Left ventricle myocardium inferior (tissue), 1 donor: ENCODE measurements at places on chromosomes 4 and X.

DNA sequence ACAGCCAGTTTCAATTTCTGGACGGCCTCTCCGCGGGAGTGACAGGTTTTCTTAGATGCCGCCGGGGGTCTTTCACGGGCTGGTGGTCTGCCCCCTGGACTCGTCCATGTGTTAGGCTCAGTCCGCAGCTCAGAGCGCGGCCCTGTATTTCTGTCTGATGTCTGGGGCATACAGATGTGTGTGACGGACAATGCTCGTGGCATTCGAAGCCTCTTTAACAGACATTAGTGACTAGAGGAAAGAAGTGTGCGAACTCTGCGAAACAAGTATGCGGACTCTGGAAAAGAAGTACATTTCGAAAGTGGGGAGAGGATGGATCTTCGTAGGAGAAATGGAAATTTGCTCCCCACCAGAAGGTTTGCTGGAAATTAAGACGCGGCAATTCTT lies 793 bp upstream of the DCUN1D4 start:
- H3K27me3 ChIP-seq, result no peaks in the 10 kb centered on the region
- H3K4me3 ChIP-seq, result peak overlapping the region; percentile 79
- DNase-seq, result no peak
- H3K4me1 ChIP-seq, result peaks cover 32% of the 10 kb centered on the region
- H3K36me3 ChIP-seq, result no peaks in the 10 kb centered on the region

GRCh38 chr4:786074-786741 lies 39.7 kb downstream of the CPLX1 start:
- H3K27ac ChIP-seq, result peak overlapping the region; percentile 75
- H3K27me3 ChIP-seq, result peaks cover 61% of the 10 kb centered on the region
- DNase-seq, result no peak
- no peaks in the 10 kb centered on the region for H3K36me3 ChIP-seq
- H3K4me3 ChIP-seq, result peak overlapping the region; percentile 65

- no peak overlapping the region for H3K27ac ChIP-seq
- DNase-seq, result no peak
- no peaks in the 10 kb centered on the region for H3K27me3 ChIP-seq
- no peaks in the 10 kb centered on the region for H3K4me1 ChIP-seq
Observed at GRCh38 chr4:159677521-159677920, 574.6 kb downstream of the RAPGEF2 start.

GRCh38 chrX:84487365-84488353 lies 14.6 kb downstream of the HDX start:
- no peak for DNase-seq
- H3K4me1 ChIP-seq, result no peaks in the 10 kb centered on the region
- H3K4me3 ChIP-seq, result no peak overlapping the region

DNA sequence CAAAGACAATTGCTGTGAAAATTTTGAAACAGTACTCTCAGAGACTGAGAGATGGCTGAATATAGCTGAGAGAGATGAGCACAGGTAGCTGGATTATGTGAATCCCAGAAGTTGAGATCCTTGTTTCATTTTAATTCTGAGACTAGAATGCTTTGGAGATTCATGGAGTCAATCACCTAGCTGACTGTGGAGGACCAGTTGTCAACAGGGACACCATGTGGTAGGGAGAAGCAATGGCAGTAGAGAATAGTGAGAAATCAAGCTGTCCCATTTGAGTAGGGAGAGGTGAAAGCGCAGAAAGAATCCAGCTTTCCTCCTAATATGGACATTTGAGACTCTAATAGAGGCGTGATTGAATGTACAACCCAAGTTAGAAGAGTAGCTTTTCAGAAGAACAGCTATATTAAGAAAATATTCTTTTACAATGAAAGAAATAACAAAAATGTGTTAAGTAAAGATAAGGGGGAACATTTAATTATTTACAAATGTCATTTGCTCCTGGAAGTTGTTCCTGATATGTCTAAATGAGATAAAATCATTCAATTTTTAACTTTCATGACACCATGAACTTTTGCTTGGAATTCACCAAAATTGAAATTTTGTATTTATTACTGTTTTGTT lies 30.3 kb upstream of the GLRB start:
- H3K36me3 ChIP-seq, result no peaks in the 10 kb centered on the region
- no peaks in the 10 kb centered on the region for H3K4me1 ChIP-seq
- H3K4me3 ChIP-seq, result no peak overlapping the region
- H3K27ac ChIP-seq, result no peak overlapping the region

GRCh38 chrX:124045109-124045508 lies 83.6 kb downstream of the STAG2 start:
- H3K36me3 ChIP-seq, result peaks cover 18% of the 10 kb centered on the region
- H3K4me1 ChIP-seq, result no peaks in the 10 kb centered on the region
- no peak overlapping the region for H3K27ac ChIP-seq
- no peaks in the 10 kb centered on the region for H3K27me3 ChIP-seq

GRCh38 chrX:28901637-28902036 lies 314.4 kb downstream of the IL1RAPL1 start:
- no peaks in the 10 kb centered on the region for H3K4me1 ChIP-seq
- no peak for DNase-seq
- H3K36me3 ChIP-seq, result no peaks in the 10 kb centered on the region
- no peak overlapping the region for H3K27ac ChIP-seq
- H3K27me3 ChIP-seq, result no peaks in the 10 kb centered on the region
- H3K4me3 ChIP-seq, result no peak overlapping the region

- H3K4me1 ChIP-seq, result no peaks in the 10 kb centered on the region
- H3K27ac ChIP-seq, result no peak overlapping the region
- no peaks in the 10 kb centered on the region for H3K27me3 ChIP-seq
- no peak overlapping the region for H3K4me3 ChIP-seq
- DNase-seq, result no peak
Observed at GRCh38 chr4:80422727-80423404, 87.3 kb downstream of the CFAP299 start.

DNA sequence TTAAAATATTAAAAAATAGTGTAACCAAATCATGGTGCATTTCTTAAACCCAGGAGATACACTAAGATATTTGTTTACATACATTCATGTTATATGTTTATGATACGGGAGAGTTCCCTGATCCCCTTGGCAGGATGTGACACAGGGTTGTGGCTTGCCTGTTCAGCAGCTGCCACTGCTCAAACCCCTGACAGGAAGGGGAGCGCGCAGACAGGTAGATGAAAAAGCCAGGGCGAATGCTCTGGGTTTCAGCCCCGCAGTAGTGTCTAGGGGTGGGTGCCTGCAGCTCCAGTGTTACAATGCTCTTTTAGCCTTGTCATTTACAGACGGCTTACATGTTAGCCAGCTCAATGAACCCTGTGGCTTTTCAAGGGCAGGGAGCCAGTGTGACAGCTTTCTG lies 1343.8 kb upstream of the IGFBP7 start:
- no peak overlapping the region for H3K27ac ChIP-seq
- no peaks in the 10 kb centered on the region for H3K27me3 ChIP-seq
- no peak overlapping the region for H3K4me3 ChIP-seq
- H3K36me3 ChIP-seq, result no peaks in the 10 kb centered on the region
- H3K4me1 ChIP-seq, result no peaks in the 10 kb centered on the region
- DNase-seq, result no peak

DNA sequence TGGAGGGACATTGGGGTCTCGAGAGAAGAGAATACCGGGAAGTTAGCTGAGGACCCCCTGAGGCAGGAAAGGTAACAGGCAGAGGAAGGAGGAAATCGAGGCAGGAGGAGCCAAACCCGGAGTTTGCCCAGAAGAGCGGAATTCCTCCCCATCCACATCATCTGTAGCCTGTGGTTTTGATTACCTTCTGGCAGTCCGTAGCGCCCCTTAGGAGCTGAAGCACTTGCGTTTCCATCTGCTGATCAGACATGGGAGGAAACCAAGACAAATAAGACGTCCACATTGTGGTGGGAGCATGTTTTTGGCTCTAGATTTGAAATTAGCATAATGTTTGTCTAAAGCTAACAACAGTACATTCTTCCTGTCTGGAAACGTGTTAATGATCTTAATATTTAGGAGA lies 26.8 kb upstream of the HMX1 start:
- no peaks in the 10 kb centered on the region for H3K36me3 ChIP-seq
- H3K27ac ChIP-seq, result no peak overlapping the region
- DNase-seq, result no peak
- H3K4me3 ChIP-seq, result no peak overlapping the region

DNA sequence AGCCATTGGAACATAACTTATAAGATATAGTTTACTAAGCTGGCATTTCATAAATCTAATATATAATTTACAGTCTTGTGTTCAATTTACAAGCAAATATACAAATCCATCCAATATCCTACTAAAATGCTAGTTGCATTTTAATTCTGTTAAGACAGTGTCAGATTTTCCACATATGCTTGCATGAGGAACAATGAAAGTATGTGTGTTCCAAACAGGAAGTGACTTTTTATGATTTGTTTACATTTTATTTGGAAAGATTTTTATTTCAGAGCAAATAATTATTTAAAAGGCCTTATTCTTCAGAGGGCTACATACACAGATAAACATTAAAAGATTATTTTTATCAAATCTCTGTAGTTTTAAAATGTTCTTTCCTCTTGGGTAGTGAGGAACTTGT lies 130.1 kb downstream of the KLHL34 start:
- H3K27ac ChIP-seq, result no peak overlapping the region
- no peak overlapping the region for H3K4me3 ChIP-seq
- no peaks in the 10 kb centered on the region for H3K4me1 ChIP-seq
- DNase-seq, result no peak
- H3K27me3 ChIP-seq, result no peaks in the 10 kb centered on the region
- H3K36me3 ChIP-seq, result no peaks in the 10 kb centered on the region

DNA sequence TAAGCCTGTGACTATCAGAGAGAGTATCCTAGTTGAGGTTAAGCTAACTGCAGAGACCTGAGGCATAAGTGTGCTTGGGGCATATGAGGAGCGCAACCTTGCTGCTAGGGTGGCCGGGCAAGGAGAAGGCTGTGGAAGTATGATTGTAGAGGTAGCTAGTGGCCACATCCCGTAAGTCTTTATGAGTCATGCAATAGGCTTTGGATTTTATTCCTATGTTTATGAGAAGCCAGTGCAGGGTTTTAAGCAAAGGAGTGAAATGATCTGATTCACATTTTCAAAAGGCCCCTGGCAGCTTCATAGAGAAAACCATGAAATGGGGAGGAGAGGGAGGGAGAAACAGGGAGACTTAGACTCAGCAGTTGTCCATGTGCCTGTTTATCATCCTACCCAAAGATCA lies 92.1 kb upstream of the WDFY3 start:
- H3K27ac ChIP-seq, result no peak overlapping the region
- H3K27me3 ChIP-seq, result no peaks in the 10 kb centered on the region
- H3K36me3 ChIP-seq, result no peaks in the 10 kb centered on the region
- DNase-seq, result no peak
- H3K4me3 ChIP-seq, result no peak overlapping the region
- H3K4me1 ChIP-seq, result no peaks in the 10 kb centered on the region

DNA sequence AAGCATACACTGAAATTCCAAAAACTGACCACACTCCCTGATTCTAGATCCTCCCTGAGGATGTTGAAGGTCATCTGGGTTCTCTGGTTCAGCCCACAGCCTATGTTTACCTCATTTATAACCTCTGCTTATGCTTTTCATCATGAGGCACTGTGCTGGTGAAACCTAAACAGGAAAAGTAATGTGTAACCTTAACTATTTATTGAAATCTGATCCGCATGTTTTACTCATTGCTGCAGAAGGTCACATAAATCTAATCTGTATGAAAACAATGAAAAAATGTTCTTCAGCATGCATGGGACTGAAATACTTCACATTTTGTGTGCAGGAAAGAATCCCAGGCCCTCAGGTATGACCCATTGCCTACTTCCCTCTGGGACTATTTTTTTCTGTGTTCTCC lies 30.3 kb downstream of the UCHL1 start:
- H3K27ac ChIP-seq, result no peak overlapping the region
- H3K36me3 ChIP-seq, result no peaks in the 10 kb centered on the region
- peaks cover 4% of the 10 kb centered on the region for H3K4me1 ChIP-seq

- no peaks in the 10 kb centered on the region for H3K4me1 ChIP-seq
- H3K4me3 ChIP-seq, result no peak overlapping the region
- DNase-seq, result no peak
- H3K27ac ChIP-seq, result no peak overlapping the region
- no peaks in the 10 kb centered on the region for H3K27me3 ChIP-seq
Observed at GRCh38 chrX:18748499-18748898, 41.1 kb downstream of the PPEF1 start.

DNA sequence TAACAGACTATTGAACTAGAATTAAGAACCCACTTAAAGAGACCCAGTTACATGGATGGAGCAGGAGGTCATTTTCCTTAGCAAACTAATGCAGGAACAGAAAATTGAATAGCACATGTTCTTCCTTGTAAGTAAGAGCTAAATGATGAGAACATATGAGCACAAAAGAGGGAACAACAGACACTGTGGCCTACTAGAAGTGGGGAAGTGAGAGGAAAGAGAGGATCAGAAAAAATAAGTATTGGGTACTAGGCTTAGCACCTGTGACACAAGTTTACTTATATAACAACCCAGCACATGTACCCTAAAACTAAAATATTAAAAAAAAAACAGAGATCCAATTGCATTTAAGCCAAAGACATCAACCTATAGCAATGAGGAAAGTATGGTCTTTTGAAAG lies 26.2 kb downstream of the ARAP2 start:
- H3K27ac ChIP-seq, result no peak overlapping the region
- DNase-seq, result no peak
- no peak overlapping the region for H3K4me3 ChIP-seq
- H3K36me3 ChIP-seq, result no peaks in the 10 kb centered on the region
- no peaks in the 10 kb centered on the region for H3K27me3 ChIP-seq

- no peaks in the 10 kb centered on the region for H3K36me3 ChIP-seq
- no peaks in the 10 kb centered on the region for H3K27me3 ChIP-seq
- DNase-seq, result no peak
- no peak overlapping the region for H3K4me3 ChIP-seq
- H3K27ac ChIP-seq, result no peak overlapping the region
Observed at GRCh38 chr4:181007751-181008150, 1235.5 kb upstream of the TENM3 start.

DNA sequence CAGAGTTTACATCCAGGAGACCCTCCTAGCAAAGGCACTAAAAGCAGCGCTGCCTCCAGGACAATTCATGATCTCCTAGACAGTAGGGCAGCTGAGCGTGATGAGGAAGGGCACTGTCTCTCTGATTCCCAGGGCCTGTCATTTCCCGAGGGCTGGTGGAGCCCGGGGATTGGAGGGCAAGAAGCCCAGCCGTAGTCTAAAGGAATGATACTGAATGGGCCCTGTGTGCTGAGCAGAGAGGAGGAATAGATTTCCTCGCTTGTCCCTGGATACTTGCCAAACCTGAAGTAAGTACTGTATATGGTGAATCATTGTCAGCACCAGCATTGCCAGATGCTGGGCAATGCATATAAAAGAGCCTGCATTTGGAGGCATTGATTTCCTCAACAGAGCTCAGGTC lies 88.0 kb upstream of the SLITRK2 start:
- no peak overlapping the region for H3K4me3 ChIP-seq
- H3K27ac ChIP-seq, result no peak overlapping the region
- no peaks in the 10 kb centered on the region for H3K4me1 ChIP-seq
- no peaks in the 10 kb centered on the region for H3K27me3 ChIP-seq
- no peak for DNase-seq

DNA sequence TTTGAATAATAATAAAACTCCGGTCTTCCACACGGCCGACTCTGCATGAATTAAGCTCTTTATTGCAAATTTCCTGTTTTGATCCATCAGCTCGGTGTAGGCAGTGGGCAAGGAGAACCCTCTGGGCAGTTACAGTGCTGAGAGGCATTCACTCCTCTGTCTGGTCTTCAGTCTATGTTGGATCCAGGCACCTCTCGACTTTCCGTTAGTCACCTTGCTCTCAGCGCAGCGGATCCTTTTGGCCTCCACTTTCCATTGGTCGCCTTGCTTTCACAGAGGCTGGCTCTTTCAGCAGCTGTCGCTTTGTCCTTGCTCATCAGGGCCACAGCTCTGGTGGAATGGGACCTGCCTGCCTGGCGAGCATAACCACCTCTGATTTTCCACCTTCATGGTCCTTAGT lies 52.9 kb downstream of the TRMT44 start:
- no peak overlapping the region for H3K4me3 ChIP-seq
- H3K27ac ChIP-seq, result no peak overlapping the region
- no peaks in the 10 kb centered on the region for H3K36me3 ChIP-seq
- H3K4me1 ChIP-seq, result no peaks in the 10 kb centered on the region
- no peaks in the 10 kb centered on the region for H3K27me3 ChIP-seq
